ENCODE measurements at places on chromosomes 11 and 22. TPM values are rescaled to one million over a fixed set of nuclear protein-coding genes. Genes with fewer than 3 reads are reported as not detected.

YIF1A gene
- total RNA-seq = 54.2 TPM

ARHGAP20 gene
- total RNA-seq = 13.7 TPM

USP2 gene
- 24.4 TPM for total RNA-seq

MS4A4E gene
- 0.49 TPM for total RNA-seq

DNAJB7 gene
- total RNA-seq = not detected

BDNF gene
- 5.2 TPM for total RNA-seq

DEFB131B gene
- total RNA-seq = not detected

GLB1L2 gene
- total RNA-seq = 8.7 TPM

PRDM11 gene
- 30.3 TPM for total RNA-seq

CASP1 gene
- 6.8 TPM for total RNA-seq

PRR5L gene
- total RNA-seq = 31.0 TPM

ARHGAP8 gene
- 3.2 TPM for total RNA-seq

CYP2D6 gene
- total RNA-seq = 3.3 TPM

ACRV1 gene
- total RNA-seq = not detected

MIOX gene
- not detected for total RNA-seq

F2 gene
- not detected for total RNA-seq

POU2AF1 gene
- not detected for total RNA-seq

MMP13 gene
- total RNA-seq = not detected

SNAP29 gene
- total RNA-seq = 12.3 TPM

BTG4 gene
- not detected for total RNA-seq

RFPL2 gene
- total RNA-seq = not detected

ACER3 gene
- total RNA-seq = 23.0 TPM

OR51B4 gene
- total RNA-seq = not detected

HEPN1 gene
- not detected for total RNA-seq

PAK1 gene
- total RNA-seq = 99.8 TPM

CLMP gene
- total RNA-seq = 39.9 TPM

ABTB2 gene
- 17.5 TPM for total RNA-seq

TPBGL gene
- total RNA-seq = not detected

CRYBB1 gene
- 2,103 TPM for total RNA-seq

TRIM51 gene
- total RNA-seq = not detected

FGF4 gene
- total RNA-seq = not detected

OR5D16 gene
- total RNA-seq = not detected

SLC7A4 gene
- 0.27 TPM for total RNA-seq

GAB4 gene
- total RNA-seq = not detected

DRAP1 gene
- 54.6 TPM for total RNA-seq

MAFF gene
- 28.9 TPM for total RNA-seq
